Activated T-helper 2 cell treated with anti-CD3 and anti-CD28 coated beads, Interferon-gamma antibody, Interleukin-2, Interleukin-4, amounts not matched to agents 10 μg/mL and 5 μg/mL and 100 μg/mL, durations not matched to agents 14 hours and 24 hours and 36 hours (primary cell): ENCODE measurements at places on chromosomes 13 and 19.

DNA sequence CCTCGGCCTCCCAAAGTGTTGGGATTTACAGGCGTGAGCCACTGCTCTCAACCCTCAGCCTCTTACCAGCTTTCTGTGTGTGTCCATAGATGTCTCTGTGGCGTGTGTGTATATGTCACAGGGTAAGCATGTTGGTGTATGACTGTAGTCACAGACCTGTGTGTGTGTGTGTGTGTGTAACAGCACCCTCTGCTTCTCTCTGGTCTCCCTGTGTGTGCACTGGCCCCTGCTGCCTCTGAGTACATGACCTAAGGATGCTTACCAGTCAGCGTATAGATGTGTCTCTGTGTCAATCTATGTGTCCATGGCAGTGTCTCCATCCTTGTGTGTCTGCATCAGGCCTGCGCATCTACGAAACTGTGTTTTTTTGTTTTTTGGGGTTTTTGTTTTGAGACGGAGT lies 5.6 kb downstream of the AXL start:
- no peak for DNase-seq

- DNase-seq, result no peak
Measured at GRCh38 chr13:29589967-29590366, 5.5 kb downstream of the SLC7A1 start.

DNA sequence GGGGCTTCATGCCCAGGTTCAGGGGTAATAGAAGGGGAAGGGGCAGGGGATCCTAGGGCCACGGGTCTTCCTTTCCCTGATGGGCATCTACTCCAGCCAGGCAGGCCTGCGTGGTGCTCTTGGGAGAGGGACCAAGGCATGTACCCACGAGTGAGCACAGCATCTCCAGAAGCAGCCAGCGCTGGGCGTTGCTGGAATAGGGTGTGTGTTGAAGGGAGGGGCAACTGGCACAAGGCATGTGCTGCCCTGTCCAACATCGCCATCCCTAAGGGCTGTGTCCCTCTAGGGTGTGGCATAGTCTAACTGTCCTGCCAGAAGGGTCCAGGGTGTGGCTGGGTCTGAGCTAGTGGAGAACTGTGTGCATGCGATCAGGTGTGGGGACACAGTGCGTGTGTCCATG lies 2.9 kb downstream of the NOTCH3 start:
- DNase-seq, result no peak

GRCh38 chr13:111251646-111252445 lies 68.6 kb upstream of the TEX29 start:
- DNase-seq, result no peak

- no peak for DNase-seq
Measured at GRCh38 chr13:92825938-92826596, 400.5 kb upstream of the GPC6 start.

DNA sequence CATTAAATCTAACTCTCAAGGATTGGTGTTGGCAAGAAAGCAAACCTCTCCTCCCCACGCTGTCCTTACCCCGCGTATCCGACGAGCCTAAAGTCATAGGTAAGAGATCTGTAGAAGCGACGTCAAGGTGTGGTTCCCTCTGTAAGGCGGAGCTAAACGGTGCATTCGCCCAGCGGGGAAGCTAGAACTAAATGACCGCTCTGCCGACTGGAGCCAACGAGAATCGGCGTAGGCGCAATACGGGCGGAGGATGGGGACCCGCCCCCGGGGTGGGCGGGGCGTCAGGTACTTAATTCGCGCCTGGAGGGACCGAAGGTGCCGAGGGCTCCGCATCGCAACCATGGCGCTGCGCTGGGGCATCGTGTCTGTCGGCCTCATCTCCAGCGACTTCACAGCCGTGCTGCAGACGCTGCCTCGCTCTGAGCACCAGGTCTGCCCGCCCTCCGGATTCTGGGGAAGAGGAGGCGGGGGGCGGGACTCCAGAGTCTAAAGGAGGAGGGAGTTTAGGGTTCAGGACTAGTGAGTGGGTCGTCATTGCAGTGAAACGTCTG lies at the start of gene DHDH:
DHDH (plus strand) TSS at position 318 of the 551 bp plus-strand sequence; CDS start at position 341, 23 bp downstream.
- peak; percentile 82 for DNase-seq

- DNase-seq, result peak; percentile 97
Measured at GRCh38 chr19:39845933-39846677, at the start of gene FBL. Gene FBL, minus strand, starts transcription at chr19:39846379. Its CDS starts 79 bp downstream, at chr19:39846300.

DNA sequence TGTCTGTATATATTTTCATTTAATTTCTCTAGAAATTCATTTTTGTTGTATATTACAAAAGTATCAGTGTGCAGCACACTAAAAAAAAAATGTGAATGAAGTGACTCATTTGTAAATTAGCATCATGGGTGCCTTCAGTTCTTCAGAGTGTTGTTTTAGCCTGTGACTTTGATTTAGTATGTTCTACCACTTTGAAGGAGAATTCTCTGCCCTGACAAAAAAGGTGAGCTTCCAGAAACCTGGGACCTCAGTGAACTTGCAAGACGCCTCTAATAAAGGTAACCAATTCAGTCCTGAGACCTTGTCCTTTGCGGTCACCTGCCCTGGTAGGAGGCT lies 2.4 kb downstream of the METTL21C start:
- no peak for DNase-seq

- no peak for DNase-seq
Measured at GRCh38 chr13:62838929-62839328, 1423.3 kb upstream of the PCDH20 start.

DNA sequence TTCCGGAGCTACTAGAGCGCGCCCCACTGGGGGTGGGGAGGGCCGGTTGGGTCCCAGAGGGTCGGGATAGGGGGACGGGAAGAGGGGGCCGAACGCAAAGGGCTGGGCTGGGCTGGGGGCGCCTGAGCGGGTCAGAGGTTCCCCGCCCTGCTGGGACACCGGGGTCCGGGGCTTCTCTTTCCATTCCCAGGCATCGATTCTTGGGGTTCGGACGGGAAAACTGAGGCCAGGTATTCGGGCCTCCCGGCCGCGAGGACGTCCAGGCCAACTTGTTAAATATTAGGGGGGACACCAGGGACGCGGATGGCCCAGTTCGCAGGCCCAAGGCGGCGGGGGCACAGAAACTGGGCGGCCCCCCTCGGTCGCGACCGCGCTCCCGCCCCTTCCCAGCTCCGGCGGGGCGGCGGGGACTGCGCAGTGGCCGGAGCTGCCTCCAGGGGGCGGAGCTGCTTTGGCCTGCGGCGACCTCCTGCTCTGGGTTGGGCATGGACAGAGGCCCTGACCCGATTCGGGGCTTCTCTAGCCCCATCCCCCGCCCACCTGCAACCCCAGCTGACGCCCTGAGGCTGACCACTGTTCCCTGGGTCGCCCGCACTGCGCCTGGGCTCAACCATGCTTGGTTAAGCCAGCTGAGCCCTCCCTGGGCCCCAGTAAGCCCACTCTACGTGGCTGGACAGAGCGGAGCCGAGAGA lies 1.2 kb upstream of the KLF16 start:
- peak; percentile 54 for DNase-seq

DNA sequence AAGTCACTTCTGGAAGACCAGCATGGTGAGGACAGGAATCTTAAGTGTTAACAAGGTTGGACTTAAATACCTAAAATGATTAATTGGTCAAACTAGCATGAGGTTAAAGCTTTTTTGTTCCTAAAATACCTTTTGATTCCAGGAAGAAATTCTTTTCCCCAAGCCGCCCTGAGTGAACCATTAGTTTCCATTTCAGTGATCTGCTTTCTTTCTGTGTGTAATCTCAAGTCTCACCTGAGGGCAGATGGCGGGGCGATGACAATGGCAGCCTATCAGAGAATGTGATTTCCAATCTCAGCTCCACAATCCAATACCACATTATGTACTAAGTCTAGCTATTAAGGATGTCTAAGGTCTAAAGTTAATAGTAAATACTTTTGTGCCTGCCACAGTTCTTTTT lies 390.9 kb upstream of the SGCG start:
- DNase-seq, result no peak

- DNase-seq, result peak; percentile 42
Measured at GRCh38 chr19:1672038-1672768, 19.8 kb upstream of the TCF3 start.

GRCh38 chr13:92657565-92657964 lies 569.0 kb upstream of the GPC6 start:
- DNase-seq, result no peak

DNA sequence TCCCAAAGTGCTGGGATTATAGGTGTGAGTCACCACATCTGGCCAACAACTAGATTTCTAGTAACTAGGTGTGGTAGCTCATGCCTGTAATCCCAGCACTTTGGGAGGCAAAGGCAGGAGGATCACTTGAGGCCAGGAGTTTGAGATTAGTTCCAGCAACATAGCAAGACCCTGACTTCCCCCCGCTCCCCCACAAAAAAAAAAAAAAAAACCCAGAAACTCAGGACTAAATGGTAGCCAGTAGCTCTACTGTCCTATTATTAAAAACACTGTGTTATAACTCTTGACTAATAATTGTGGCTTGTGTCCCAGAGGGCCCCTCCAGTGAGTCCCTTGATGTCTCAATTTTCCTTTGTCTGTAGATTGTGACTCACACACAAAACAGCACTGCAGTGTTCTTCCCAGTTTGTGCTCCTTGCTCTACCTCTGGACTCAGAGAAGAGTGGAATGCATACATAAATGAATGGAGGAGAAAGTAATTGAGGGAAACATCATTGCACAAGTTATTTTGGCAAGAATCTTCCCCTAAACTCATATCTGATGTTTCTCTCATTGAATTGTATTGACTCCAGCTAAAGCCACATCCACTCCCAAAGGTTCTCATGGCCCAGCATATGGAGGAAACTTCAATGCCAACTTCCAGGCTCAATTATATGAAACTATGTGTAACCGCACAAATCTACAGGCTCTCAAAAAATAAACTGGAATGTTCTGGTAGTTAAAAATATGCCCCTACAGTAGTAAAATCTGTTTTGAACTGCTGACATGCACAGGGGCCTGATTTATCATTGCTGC lies 8.8 kb downstream of the TPT1 start:
- no peak for DNase-seq

GRCh38 chr13:84131249-84131648 lies 249.0 kb upstream of the SLITRK1 start:
- no peak for DNase-seq

GRCh38 chr13:30341815-30342570 lies 34.6 kb upstream of the KATNAL1 start:
- DNase-seq, result no peak

DNA sequence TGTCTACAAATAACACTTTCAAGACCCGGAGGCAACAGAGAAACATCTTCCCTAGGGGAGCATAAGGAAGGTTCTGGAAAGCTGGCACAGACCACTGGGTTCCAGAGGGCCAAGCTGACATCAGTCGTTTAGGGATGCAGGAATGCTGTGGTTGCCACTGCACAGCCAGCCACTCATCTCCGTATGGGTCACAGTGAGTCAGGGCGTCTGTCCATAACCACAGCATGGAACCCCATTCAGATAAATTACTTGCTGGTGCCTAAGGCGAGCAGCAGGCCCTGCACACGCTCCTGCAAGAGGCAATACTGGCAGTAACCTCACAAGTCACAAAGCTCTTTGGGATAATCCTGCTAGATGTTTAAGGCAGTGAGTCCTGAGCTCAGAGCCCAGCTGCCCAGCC lies 140.9 kb upstream of the UBL3 start:
- DNase-seq, result no peak

- no peak for DNase-seq
Measured at GRCh38 chr19:40241809-40242384, 15.4 kb upstream of the CCNP start.

DNA sequence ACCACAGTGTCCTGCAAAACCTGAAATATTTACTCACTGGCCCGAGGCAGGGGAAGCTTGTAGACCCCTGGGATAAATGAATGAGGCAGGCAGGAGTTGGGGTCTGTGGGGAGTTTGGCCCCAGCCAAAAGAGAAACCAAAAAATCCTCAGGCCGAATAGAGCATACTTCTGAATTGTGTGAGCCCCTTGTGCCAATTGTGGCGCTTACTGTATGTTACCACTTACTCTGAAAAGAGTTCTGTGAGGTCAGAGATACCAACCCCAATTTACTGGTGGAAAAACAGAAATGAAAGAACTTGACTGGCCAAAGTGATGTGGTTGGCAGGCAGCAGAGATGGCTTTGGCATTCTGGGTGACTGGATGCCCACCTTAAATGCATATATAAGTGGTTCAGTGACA lies 6.9 kb downstream of the CARM1 start:
- no peak for DNase-seq

DNA sequence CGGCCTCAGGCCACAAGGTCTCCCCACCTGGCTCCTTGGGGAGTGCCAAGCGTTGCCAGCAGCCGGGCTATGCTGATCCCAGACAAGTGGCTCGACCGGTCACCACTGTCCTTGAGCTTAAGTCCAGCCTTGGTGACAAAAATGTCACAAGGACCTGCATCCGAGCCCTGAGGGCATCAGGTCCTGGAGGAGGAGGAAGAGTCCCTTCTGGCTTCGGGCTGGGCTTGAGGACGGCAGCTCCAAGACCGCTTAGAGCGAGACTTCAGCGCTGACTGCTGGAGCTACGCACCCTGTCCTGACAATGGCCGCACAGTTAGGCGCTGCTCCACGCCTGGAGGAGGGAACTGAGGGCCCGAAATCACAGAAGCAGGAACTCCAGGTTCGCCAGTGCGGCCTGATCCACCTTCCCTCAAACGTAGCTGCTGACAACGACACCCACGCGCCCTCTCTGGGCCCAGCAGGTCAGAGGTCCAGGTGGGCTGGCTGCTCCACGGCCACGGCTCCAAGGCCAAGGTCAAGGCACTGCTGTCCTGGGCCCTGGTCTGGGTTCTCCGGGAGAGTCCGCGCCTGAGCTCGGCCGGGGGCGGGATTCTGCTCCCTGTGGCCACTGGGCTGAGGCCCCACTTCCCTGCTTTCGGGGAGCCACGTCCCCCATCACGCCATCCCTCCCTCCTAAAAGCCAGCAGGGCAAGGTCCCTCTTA lies 7.0 kb downstream of the SBNO2 start:
- no peak for DNase-seq

DNA sequence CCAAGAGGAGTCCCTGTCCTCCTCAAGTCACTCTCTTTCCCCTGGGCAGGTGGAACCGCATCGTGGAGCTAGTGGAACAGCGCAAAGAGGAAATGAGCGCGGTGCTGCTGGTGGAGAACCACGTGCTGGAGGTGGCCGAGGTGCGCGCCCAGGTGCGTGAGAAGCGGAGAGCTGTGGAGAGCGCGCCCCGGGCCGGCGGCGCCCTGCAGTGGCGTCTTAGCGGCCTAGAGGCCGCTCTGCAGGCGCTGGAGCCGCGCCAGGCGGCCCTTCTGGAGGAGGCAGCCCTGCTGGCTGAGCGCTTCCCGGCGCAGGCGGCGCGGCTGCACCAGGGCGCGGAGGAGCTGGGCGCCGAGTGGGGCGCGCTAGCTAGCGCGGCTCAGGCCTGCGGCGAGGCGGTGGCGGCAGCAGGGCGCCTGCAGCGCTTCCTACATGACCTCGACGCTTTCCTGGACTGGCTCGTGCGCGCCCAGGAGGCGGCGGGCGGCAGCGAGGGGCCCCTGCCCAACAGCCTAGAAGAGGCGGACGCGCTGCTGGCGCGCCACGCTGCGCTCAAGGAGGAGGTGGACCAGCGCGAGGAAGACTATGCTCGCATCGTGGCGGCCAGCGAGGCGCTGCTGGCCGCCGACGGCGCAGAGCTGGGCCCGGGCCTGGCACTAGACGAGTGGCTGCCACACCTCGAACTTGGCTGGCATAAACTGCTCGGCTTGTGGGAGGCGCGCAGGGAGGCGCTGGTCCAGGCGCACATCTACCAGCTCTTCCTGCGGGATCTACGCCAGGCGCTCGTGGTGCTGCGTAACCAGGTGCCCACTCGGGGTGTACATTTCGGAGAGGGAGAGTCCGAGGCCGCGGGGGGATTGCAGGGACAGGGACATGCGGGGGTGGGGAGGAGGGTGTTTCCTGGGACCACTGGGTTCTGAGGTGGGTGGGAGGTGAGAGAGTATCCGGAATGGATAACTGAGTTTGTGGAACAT lies 52.8 kb downstream of the SPTBN4 start:
- no peak for DNase-seq
